ENCODE measurements at places on chromosomes 3 and 15.

GRCh38 chr3:158368271-158368670 lies 202.7 kb upstream of the MLF1 start:
- H3K27ac ChIP-seq: no peak overlapping the region
- H3K4me1 ChIP-seq: 0 out of 2 replicates have a peak, but pooled peaks cover 7% of the 10 kb centered on the region
- DNase-seq: peak; percentile 26

- H3K27ac ChIP-seq: no peak overlapping the region
- no peaks in the 10 kb centered on the region for H3K36me3 ChIP-seq
- H3K4me3 ChIP-seq: no peak overlapping the region
Observed at GRCh38 chr3:82761858-82762257, 1000.4 kb upstream of the GBE1 start.

GRCh38 chr3:170095771-170096170 lies 58.0 kb downstream of the GPR160 start:
- H3K4me3 ChIP-seq: no peak overlapping the region
- DNase-seq: no peak
- no peaks in the 10 kb centered on the region for H3K27me3 ChIP-seq

- no peaks in the 10 kb centered on the region for H3K27me3 ChIP-seq
- peaks cover 65% of the 10 kb centered on the region for H3K4me1 ChIP-seq
- peak overlapping the region; percentile 92 for H3K27ac ChIP-seq
- H3K4me3 ChIP-seq: no peak overlapping the region
Observed at GRCh38 chr3:172129498-172129849, 90.1 kb downstream of the FNDC3B start.

DNA sequence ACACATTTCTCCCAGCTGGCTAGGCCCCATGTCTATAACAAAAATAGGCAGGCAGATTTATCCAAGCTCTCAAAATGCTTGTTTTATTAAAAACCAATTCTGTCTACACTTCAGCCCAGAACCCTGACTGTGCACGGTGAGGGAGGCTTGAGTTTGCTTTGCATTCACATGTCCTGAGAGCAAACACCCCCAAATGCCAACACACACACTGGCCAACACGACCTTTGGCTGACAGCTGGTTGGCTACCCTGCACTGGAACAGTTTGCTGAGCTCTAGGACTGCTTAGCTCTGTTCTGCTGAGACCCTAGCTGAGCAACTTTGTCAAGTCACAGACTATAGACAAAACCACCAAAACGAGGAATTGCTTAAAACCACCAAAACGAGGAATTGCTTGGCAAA lies 3.6 kb downstream of the STIMATE start:
- H3K27ac ChIP-seq: no peak overlapping the region
- no peak overlapping the region for H3K4me3 ChIP-seq
- no peak for DNase-seq
- H3K4me1 ChIP-seq: 0 out of 2 replicates have a peak, but pooled peaks cover 7% of the 10 kb centered on the region
- no peaks in the 10 kb centered on the region for H3K27me3 ChIP-seq
- no peaks in the 10 kb centered on the region for H3K36me3 ChIP-seq

- no peaks in the 10 kb centered on the region for H3K4me1 ChIP-seq
- H3K36me3 ChIP-seq: no peaks in the 10 kb centered on the region
- no peak for DNase-seq
- H3K4me3 ChIP-seq: no peak overlapping the region
- no peaks in the 10 kb centered on the region for H3K27me3 ChIP-seq
- no peak overlapping the region for H3K27ac ChIP-seq
Observed at GRCh38 chr15:91200101-91200754, 100.2 kb downstream of the SV2B start.

DNA sequence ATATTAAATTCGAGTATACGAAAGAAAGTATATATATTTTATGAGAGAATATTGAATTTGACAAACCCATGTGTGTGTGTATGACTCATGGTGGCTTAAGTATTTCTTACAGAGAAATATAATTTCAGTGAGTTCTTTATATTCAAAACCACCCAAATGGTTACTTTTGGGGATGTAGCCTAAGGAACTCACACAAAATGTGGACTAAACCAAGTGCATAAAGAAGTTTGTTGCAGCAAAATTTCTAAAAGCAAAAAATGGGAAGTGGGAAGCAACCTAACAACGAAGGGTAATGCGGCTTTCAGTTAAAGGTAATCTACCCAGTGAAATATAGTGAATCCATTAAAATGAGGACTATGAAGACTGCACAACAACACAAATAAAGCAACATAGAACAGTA lies 277.1 kb downstream of the EDEM1 start:
- DNase-seq: no peak
- no peak overlapping the region for H3K27ac ChIP-seq
- H3K4me1 ChIP-seq: no peaks in the 10 kb centered on the region
- no peak overlapping the region for H3K4me3 ChIP-seq
- H3K36me3 ChIP-seq: no peaks in the 10 kb centered on the region

- H3K4me3 ChIP-seq: no peak overlapping the region
- H3K27ac ChIP-seq: no peak overlapping the region
- H3K4me1 ChIP-seq: peaks cover 15% of the 10 kb centered on the region
- no peaks in the 10 kb centered on the region for H3K27me3 ChIP-seq
Observed at GRCh38 chr3:187957165-187957581, 196.8 kb upstream of the LPP start.

GRCh38 chr15:48905216-48905615 lies 27.3 kb downstream of the EID1 start:
- H3K27me3 ChIP-seq: no peaks in the 10 kb centered on the region
- H3K27ac ChIP-seq: no peak overlapping the region
- no peak overlapping the region for H3K4me3 ChIP-seq
- no peak for DNase-seq
- H3K4me1 ChIP-seq: no peaks in the 10 kb centered on the region

DNA sequence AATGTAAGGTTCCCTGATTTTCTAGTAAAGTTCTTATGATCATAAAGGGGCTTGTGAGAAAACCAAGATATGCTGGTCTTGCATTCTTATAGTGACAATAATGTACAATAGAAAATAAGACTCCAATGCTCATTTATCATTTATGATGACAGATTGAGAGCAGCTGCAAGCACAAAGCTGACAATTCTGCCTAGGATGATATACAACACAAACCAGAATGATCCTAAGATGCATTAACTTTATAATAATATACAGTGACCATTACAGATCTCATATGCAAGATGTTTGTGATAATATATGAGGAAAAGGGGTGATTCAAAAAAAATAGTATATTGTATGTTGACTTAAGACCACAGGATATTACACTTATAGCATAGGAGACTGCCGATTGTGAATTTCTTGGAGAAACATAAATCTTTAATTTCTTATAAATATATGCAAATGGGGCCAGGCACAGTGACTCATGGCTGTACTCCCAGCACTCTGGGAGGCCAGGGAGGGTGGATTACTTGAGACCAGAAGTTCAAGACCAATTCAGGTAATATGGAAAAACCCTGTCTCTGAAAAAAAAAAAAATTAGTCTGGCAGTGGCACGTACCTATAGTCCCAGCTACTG lies 387.0 kb downstream of the ZBBX start:
- H3K27me3 ChIP-seq: no peaks in the 10 kb centered on the region
- no peak for DNase-seq
- H3K36me3 ChIP-seq: no peaks in the 10 kb centered on the region
